ENCODE measurements at places on chromosomes 11 and 22.

DNA sequence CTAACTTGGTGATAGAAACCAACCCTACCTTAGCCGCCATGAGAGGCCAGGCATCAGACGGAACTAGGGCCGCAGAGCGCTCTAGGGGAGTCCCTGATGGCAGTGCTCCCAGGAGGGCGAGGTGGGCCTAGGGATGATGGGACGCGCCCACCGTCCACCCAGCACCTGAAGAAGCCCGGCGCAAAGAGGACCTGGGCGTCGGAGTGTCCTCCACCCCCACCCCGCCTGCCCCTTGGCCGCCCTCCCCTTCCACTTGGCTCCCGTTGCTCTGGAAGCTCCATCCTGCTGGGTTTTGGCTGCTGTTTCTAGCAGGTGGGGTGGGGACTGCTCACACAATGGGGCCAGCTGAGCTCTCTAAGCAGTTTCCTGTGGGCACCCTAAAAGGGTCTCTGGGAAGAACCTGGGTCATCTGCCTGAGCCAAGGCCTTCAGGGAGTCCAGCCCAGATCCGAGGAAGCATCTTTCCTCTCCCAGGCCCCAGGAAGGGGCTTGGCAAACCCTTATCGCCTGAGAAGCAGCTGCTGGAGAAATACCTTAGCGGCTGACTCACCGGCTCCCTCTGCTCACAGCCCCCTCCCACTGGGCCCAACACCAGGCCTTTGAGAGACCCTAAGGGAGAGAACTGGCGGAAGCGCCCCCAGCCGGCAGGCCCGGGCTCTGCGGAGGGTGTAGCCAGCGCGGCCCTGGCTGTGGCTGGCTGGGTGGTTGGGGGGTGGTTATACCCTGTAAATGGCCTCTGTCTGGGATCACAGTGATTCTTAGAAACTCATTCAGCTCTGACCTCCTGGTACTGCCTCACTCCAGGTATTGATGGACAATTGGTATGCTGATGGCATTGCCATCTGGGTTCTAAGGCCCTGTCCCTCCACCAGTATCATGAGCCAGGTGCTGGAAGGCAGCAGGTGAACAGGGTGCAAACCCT is 19.3 kb downstream of the CREB3L1 start:
- peak; percentile 97 for DNase-seq

DNA sequence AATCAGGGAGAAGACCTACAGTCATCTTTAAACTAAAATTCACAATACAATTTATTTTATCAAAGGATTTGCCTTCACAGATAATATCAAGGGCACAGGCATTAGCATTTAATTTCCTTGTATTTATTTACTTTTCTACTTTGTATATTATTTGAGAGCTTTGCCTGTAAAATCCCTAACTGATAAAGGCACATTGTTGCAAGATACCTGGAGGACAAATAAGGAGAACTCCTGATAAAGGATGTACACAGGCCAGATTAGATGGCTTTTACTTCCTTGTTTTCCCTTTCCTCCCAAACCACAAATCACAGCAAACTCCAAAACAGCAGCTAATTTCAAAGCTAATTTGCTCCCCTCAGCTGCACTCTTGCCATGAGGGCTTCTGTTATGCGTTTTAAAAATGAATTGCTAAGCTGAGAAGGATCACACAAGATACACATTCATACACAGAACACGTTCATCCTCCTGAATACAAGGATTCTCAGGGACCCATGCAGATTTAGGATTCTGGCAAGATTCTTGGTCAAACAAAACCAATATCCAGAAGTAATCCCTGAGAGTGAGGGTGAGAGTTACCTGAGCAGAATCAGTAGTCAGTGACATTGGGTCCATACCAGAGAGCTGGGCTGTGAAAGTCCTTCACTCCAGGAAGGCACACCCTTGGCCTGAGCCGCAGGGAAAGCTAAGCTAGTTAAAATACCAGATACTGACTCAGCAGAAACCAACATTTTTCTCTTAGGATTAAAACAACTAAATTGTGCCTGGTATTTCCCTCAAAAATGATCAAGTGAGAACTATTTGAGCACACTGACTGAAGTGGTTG is 100.3 kb upstream of the CLPB start:
- DNase-seq, result no peak

GRCh38 chr22:17990147-17990546 is 34.2 kb downstream of the MICAL3 start:
- no peak for DNase-seq

- no peak for DNase-seq
Observed at GRCh38 chr22:45058622-45058912, 48.8 kb upstream of the PHF21B start.

GRCh38 chr11:119864836-119865235 is 135.8 kb upstream of the NECTIN1 start:
- no peak for DNase-seq

DNA sequence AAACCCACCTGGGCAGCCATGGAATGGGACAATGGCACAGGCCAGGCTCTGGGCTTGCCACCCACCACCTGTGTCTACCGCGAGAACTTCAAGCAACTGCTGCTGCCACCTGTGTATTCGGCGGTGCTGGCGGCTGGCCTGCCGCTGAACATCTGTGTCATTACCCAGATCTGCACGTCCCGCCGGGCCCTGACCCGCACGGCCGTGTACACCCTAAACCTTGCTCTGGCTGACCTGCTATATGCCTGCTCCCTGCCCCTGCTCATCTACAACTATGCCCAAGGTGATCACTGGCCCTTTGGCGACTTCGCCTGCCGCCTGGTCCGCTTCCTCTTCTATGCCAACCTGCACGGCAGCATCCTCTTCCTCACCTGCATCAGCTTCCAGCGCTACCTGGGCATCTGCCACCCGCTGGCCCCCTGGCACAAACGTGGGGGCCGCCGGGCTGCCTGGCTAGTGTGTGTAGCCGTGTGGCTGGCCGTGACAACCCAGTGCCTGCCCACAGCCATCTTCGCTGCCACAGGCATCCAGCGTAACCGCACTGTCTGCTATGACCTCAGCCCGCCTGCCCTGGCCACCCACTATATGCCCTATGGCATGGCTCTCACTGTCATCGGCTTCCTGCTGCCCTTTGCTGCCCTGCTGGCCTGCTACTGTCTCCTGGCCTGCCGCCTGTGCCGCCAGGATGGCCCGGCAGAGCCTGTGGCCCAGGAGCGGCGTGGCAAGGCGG is 11.4 kb upstream of the ARHGEF17 start:
- no peak for DNase-seq

- no peak for DNase-seq
Observed at GRCh38 chr11:829176-829846, 1.6 kb downstream of the CRACR2B start.

GRCh38 chr11:44808053-44808753 is 81.4 kb downstream of the TSPAN18 start:
- no peak for DNase-seq

DNA sequence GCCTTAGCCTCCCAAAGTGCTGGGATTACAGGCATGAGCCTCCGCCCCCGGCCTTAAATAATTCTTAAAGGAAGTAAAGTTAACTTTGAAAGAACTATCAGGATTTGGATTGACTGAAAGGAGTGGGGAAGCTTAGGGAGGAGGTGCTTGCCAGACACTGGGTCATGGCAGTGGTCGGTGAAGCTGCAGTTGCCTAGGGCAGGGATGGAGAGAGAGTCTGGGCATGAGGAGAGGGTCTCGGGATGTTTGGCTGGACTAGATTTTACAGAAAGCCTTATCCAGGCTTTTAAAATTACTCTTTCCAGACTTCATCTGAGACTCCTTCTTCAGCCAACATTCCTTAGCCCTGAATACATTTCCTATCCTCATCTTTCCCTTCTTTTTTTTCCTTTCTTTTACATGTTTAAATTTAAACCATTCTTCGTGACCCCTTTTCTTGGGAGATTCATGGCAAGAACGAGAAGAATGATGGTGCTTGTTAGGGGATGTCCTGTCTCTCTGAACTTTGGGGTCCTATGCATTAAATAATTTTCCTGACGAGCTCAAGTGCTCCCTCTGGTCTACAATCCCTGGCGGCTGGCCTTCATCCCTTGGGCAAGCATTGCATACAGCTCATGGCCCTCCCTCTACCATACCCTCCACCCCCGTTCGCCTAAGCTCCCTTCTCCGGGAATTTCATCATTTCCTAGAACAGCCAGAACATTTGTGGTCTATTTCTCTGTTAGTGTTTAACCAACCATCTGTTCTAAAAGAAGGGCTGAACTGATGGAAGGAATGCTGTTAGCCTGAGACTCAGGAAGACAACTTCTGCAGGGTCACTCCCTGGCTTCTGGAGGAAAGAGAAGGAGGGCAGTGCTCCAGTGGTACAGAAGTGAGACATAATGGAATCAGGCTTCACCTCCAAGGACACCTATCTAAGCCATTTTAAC is at the start of gene NNMT:
NNMT (plus strand) TSS at position 724 of the 929 bp plus-strand sequence; CDS start at position 882, 158 bp downstream.
- peak; percentile 98 for DNase-seq

DNA sequence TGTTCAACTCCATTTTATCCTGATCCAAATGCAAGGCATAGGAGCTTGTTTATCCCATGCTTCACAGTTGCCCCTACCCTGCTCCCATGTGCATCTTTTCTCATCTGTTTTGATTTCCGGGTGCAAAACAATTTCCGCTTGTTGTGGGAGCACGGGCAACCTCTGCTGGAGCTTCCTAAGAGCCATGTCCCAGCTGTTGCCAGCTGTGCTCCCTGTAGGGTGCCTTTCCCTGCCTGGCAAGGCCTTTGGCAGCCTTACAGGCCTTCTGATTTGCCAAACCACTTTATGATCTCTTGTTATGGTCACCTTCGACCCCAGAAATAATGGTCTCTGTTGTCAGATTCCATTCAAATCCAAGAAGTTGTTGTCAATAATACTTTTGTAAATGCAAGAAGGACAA is 1038.5 kb downstream of the OPCML start:
- DNase-seq, result no peak

GRCh38 chr11:12802418-12803085 is 128.3 kb downstream of the TEAD1 start:
- peak; percentile 69 for DNase-seq

GRCh38 chr11:69834251-69834650 is 15.0 kb upstream of the FGF3 start:
- DNase-seq, result no peak

- DNase-seq, result no peak
Observed at GRCh38 chr22:48603621-48604320, 1223.9 kb downstream of the BRD1 start.

DNA sequence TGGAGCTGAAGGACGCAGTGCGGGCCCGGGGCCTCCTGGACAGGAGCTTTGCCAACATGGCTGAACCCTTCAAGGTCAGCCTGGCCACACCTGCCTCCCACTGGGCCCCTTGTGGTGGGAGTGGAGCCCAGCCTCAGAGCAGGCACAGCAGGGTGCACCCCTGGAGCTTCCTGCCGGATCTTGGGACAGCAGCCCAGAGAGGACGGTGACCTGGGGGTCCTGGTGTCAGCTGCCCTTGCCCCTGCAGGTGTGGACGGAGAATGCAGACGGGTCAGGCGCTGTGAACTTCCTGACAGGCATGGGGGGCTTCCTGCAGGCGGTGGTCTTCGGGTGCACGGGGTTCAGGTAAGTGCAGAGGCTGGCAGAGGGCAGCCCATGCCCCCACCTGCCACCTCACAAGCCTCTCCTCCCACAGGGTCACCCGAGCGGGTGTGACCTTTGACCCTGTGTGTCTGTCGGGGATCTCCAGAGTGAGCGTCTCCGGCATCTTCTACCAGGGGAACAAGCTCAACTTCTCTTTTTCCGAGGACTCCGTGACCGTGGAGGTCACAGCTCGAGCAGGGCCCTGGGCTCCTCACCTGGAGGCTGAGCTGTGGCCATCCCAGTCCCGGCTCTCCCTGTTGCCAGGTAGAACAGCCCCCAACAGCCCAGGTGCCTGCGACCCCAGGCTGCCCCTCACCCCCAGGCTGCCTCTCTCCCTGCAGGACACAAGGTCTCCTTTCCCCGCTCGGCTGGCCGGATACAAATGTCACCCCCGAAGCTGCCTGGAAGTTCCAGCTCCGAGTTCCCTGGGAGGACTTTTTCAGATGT is 5.1 kb downstream of the PGGHG start:
- DNase-seq, result no peak

- no peak for DNase-seq
Observed at GRCh38 chr11:115207916-115208315, 296.3 kb downstream of the CADM1 start.

DNA sequence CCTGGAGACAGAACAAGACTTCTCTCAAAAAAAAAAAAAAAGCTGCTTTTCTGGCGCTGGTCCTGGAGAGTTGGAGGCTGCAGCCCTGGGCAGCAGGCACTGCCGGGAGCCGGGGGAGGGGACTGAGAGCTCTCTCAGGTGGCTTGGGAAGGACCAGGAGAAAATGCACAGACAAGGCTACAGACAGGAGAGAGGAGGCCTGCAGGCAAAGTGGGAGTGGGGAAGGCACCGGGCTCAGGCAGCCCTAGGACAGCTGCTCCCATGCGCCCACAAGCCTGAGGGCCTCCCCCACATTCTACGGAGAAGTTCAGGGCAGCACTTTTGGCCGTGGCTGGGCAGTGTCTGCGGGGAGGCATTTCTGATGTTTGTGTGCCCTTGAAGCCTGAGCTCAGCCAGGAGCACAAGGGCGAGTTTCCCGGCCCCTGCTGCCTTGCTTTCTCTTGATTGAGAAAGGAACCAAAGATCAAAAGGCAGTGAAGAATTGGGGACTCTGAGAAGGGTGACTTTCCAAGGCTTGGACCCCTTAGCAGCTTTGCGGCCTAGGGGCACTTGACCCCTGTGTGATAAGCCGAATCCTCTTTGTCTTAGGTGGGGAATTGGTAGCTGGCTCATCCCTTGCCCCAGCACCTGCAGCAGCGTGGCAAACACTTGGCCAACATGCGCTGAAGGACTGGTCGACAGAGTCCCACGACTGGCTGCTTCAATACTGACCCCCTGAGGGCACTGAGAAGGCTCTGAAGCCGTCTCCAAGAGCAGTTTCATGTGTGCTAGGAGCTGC is 35.3 kb downstream of the PPM1F start:
- DNase-seq, result peak; percentile 64

GRCh38 chr11:46119352-46120216 is 1.7 kb downstream of the PHF21A start:
- DNase-seq, result peak; percentile 82

DNA sequence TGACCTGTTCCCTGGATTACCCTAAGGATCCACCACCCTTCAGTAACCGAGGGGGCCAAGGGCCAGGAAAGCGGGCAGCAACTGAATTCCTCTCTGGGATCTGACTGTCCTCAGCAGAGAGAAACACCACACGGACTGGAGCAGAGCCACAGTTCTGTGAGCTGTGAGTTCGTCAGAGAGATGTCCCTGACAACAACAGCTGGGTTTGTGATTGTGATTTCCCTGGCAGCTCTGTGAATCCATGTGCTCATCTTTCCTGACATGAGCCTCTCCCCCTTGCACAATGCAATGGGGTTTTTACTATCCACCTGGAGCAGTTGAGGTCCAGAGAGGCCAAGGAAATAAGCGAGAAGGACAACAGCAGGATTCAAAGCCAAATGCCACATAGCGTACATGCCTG is 69.4 kb upstream of the AMPD3 start:
- peak; percentile 76 for DNase-seq

DNA sequence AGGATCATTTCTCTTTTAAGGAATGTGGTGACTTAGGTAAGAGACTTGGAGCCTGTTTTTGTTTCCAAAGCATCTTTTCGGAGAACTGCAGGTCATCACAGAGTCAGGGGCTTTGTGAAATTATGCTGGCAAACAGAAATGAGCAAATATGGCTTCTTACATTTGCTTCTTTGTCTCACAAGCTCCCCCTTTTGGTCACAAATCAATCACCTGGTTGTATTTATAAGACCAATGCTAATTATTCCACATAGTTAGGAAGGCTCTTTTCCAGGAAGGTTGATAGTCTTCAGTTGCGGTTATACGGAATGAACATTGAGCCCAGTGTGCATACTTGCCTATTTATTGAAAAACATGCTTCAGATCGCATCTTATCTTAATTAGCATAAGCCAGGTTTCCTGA is 34.6 kb upstream of the CEP126 start:
- peak; percentile 85 for DNase-seq
